ENCODE measurements at places on chromosomes 3 and 15.

DNA sequence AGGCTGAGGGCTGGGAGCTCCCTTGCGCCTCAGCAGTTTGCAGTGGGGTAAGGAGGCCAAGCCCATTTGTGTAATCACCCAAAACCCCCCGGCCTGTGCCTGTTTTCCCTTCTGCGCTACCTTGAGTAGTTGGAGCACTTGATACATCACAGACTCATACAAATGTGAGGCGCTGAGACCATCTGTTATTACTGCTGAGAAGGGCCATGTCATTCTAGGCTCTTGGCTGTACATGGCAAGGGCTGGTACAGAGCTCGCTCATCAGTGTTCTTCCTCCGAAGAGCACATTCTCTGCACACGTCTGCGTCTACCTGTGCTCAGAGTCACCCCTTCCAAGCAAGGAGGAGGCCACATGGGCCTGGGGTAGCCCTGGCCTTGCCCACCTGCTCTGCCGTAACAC, 9.3 kb downstream of the PLA2G4B start:
- DNase-seq = no peak

DNA sequence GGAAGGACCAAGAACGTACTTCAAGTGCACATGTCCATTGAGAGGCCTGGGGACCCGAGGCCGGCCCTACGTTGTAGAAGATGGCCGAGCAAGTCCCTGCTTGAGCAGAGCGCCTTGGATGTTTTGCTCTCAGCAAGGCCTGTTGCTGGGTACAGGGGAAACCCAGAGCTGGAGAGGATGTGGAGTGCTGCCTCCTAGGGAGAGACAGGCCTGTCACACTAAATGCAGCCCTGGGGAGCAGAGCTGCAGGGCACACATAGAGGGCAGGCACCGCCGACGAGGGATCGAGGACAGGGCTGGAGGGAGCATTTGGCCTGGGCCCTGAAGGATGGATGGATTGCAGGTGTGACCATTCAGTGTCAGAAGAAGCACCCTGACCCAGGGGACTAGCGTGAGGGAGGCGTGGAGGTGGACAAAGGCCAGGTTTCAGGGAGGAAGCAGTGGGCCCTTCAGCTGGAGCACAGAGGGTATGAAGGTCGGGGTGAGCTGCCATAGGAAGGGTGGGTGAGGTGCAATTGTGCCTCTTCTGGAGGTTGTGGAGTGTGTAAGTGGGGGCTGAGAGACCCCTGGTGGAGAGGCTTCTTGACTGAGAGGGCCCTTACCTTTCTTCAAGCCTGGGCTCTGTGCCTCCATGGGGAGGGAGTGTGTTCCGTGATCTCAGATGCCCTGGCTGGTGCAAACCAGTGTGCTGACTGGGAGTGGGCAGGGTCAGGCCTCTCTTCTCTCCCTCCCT, 142.4 kb downstream of the CHDH start:
- no peak for DNase-seq

DNA sequence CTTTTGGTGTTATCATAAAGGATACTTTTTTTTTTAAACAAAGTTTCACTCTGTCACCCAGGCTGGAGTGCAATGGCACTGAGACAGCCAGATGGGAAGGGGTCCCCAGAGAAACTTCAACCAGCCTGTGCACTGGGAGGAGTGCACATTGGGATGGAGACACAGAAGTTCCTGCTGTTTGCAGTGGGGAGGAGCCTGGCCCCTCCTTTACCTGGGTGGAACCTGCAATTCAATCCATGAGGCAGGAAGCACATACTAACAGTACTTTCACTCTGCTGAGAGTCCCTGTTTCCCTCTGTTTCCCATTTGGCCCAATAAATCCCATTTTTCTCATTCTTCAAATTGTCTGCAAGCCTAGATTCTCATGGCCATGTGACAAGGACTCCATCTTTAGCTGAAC, 42.3 kb upstream of the LHFPL4 start:
- no peak for DNase-seq

GRCh38 chr3:113167825-113168801, 43.2 kb upstream of the BOC start:
- no peak for DNase-seq

- no peak for DNase-seq
Measured at GRCh38 chr3:124632566-124633140, 97.6 kb upstream of the UMPS start.

DNA sequence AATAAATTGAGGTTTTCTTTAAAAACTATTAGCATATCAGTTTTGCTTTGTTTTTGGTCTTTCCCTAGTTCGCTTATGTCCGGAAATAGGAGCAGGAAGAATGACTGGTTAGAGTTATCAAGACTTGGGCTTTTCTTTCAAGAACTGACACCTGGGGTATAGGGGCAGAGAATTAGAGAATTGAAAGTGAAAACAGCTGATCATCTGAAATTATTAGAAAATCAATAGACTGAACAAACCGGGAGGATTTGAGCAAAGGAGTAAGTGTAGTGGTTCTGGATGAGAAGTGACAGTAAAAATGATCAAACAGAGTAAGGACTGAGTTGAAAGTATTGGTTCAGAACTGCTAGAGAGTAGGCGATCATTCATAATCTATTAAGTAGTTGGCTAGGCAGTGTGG, 6.0 kb downstream of the MINDY2 start:
- no peak for DNase-seq

GRCh38 chr3:171809861-171810628, at the start of gene PLD1:
PLD1 (minus strand) TSS chr3:171810483; CDS start chr3:171738051, 72,432 bp downstream.
- DNase-seq = peak; percentile 94

DNA sequence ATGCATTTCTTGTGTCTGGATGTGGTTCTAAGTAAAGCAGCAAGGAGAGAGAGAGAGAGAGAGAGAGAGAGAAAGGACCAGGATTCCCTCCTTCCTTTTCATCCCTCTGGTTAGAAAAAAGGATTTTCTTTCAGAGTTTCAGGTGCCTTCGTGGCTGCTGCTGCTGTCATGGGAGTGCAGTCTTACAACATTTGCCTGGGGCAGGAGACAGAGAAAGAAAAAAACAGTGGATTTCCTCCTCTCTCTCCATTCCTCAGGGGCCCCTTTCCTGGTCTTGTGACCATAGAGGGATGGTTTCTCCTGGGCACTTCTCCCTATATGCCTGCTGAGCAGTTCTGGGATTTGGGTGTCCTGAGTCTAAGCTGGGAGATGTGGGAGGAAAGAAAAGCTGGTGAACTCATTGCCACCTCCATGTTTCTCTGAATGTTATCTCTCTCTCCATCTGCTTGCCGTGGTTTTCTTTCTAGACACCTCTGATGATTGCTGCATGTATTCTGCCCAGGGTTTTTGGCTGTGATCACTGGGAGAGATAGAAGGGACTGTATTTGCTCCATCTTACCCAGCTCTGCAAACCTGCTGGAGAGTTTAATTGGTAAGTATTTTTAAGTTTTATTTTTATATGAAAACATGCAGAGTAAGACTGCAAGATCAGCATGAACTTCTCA, 142.4 kb upstream of the RGMA start:
- no peak for DNase-seq

DNA sequence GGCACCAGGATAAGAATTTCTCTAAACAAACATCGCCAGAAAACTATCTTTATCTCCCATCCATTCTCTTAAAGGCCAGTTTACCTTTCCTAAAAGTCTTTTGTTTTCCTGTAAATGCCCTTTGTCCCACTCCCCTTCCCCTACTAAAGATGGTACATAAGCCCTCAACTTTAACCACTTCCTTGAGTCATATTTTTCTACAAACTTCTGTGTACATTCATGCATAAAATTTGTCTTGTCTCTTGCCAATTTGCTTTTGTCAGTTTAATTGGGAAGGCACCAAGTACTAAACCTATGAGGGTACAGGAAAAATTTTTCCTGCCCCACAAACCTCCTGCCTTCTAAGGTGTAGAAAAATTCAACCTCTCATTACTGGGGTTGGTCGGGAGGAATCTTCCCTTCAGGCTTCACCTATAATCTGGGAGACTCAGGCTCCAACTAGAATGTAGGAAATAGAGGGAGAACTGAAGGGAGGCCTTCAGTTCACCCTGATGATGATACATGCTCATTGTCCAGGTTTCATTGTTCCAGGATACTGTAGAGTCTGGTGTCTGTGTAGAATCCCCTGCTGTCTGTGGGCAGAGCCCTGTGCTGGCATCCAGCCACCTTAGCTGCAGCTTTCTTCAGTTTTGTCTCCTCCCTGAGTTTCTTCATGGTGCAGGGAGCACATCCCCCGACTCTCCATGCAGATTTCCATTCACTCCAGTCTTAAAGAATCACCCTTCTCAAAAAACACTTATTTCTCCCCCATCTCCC, 53.2 kb downstream of the CD200R1L start:
- DNase-seq = no peak

GRCh38 chr15:81074773-81075172, 59.3 kb upstream of the CFAP161 start:
- DNase-seq = no peak

DNA sequence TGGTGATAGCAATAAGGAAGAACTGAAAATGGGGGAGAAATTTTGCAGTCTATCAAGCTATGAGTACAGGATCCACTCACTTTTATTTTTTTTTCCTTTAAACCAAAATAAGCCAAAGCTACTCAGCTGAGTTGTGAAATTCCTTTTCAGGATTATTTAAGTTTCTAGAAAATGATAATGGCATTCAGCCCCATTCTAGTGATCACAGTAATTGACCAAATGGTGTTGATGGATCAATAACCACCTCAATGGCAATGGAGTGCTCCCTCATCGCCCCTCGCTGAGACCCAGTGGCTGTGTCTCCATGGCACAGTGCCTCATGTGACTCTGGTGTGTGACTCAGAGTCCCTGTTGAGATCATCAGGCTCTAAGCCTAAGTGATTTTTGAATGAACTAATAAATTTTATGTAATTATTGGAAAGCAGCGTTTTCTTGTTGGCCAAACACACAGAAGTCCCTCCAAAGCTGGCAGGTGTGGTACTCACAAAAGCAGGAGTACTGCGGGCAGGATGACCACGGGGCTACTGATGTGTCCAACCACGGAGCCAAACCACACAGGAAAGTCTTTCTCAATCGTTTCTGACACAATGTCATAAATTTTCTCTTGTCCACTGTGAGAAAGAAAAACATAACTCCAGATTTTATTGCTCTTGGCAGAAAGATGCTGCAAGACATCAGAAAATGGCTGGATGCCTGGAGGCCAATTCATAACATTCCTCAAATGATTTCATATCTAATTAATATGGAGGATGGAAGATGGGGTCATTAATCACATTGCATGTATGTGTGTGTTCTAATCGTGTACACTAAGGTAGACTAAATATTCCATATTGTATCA, 14.4 kb upstream of the STARD5 start:
- peak; percentile 31 for DNase-seq

DNA sequence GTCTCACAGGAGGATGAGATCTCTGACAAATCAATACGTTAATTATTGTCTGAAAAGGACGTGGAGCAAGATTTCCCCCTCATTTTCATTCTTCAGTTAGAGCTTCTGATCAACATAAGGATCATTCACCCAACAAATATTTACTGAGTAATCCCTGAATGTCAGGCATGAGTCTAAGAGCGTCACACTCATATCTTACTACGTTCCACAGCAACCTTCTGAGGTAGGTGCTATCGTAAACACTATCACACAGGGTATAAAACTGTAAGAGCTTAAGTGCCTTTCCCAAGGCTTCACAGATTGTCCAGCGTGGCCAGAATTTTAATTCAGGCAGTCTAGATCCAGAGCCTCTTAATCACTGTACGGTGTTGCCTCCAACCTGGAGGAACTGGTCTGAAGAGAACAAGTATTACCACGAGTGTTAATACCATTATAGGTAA, 10.6 kb upstream of the TM4SF1 start:
- DNase-seq = no peak

DNA sequence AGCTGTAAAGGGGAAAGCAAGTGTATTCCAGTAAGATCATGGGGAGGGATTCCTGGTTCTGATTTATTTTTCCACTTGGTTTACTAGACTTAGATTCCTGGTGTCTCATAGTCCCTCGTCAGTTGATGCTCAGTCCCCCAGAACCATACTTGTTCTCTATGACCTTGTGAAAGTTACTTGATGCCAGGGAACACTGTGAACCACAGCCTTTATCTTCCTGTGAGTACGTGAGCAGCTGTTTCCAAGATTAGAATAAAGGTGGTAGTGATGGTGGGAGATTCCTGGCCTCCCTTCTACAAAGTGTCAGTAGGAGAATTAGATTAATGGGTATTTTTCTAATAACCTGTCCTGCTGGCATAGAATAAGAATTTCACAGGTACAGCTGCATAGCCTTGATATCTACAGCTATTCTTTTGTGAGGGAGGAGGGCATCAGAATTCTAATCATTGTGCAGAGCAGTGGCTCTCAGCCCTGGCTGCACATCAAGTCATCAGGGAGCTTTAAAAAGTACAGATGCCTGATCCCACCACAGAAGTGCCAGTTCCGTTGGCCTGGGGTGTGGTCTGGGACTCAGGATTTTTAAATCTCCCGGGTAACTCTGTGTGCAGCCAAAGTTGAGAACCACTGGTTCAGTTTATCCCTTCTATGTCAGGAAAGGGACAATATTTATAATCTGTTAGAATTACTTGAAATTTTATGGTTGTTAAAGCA, 20.0 kb downstream of the GPD1L start:
- DNase-seq = no peak

DNA sequence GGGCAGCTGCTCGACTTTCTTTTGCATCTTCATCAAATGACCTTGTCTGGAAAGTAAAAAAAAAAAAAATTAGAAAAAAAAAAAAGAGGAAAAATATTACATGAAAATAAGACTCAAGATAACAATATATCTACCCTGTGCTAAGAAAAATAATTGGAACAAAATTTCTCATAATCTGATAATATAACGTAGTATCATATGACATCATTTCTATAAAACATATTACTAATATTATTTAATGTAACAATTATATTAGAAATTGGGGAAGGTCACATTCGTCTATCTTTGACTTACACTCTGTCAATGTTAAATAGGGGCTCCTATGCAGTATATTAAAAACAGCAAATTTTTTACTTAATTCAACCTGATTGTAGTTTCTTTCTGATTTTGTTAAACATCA, 44.1 kb downstream of the INO80 start:
- no peak for DNase-seq

DNA sequence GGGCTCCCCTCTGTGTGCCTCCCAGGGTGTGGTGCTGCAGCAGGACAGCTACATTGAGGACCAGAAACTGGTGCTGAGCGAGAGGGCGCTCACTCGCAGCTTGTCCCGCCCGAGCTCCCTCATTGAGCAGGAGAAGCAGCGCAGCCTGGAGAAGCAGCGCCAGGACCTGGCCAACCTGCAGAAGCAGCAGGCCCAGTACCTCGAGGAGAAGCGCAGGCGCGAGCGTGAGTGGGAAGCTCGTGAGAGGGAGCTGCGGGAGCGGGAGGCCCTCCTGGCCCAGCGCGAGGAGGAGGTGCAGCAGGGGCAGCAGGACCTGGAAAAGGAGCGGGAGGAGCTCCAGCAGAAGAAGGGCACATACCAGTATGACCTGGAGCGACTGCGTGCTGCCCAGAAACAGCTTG, 53.7 kb downstream of the KLHL25 start:
- no peak for DNase-seq

DNA sequence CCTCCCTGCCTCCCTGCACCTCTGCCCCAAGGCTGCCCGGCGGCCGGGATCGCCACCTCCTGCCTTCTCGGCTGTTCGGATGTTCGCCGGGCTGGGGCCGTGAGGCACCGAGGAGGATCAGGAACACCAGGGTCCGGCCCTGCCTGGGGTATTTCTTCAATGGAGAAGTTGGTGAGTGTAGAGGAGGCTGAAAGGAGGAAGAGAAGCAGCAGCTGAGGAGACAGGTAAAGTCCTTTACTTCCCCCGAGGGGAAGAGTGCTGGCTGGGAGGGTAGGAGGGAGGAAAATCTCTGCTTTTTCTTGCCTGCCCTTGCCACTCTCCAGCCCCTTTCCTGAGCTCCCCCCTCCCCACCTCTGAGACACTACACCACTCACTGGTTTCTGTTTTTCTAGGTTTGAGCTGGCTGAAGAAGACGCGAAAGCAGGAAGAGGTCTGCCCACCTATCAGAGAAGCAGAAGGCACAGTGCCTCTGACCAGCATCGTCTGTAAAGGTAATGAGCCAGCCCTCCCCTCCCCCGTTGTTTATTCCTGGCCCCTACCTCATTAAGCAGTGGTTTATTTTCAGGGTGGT, 519 bp downstream of the ASB7 start:
- DNase-seq = no peak
